ENCODE measurements at places on chromosomes 12 and 14.

DNA sequence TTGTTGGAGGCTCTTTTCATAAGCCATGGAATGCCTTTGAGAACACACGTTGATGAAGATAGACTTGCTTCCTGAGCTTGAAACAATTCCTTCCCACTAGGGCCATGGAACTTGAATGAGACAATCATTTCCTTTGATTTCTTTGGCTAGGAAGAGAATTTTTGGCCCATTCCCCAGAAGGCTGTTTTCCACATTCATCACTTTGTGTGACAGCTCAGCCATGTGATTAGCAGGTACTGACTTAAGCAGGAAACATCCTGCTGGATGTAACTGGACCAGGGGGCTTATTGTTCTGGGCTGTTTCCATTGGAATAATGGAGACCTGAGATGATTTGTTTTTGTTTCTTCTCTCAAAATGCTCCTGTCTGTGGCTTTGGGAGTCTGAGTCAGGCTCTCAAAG, 469.8 kb upstream of the SEL1L start:
- no peak for DNase-seq

DNA sequence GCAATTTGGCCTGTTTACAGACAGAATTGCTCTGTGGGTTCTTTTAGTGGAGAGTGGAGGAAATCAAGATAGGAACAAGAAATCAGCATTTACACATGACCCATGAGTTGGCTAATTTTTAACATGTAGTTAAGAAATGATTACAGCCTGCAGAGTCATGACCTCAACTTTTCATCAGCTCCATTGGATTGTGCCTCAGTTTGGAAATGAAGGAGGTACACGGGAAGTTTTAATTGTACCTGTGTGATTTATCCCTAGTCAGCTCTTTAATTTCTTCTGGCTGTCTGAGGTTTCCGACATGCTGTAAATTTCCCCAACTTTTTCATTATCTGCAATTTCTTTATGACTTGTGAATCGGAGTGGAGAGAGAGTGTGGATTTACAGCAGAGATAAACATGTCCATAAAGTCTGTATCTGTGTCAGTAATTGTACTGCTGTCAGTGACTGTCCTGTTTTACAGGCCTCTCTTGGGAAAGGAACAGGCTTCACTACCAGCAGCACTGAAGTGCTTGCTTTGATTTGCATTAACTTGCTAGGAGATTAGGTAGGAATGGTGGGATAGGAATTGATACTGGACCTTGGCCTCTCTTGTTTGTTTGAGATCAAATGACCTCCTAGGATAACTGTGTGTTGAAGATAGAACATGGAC, 49.2 kb downstream of the LIN52 start:
- no peak for DNase-seq

DNA sequence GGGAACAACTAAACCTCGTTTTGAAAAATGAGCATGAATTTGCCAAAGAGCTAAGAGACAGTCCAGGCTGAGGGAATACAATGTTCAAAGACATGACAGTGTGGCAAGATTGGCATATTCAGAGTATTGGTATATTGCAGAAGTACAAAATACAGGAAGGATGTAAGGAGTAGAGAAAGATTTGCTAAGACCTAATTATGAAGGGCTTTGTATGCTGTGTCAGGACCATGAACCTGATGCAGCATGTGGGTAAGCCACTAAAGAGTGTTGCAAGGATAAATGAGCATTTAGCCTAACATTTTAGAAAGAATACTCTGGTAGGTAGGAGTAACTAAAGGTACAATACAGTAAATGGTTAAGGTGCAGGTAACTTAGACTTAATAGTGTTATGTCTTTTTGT, 65.1 kb downstream of the KTN1 start:
- no peak for DNase-seq

GRCh38 chr14:37972941-37973887, 234.5 kb upstream of the SSTR1 start:
- DNase-seq, result no peak

GRCh38 chr12:56337753-56338251, 882 bp upstream of the IL23A start:
- no peak for DNase-seq

- DNase-seq, result no peak
Measured at GRCh38 chr12:48788524-48788853, 400 bp downstream of the ADCY6 start.

DNA sequence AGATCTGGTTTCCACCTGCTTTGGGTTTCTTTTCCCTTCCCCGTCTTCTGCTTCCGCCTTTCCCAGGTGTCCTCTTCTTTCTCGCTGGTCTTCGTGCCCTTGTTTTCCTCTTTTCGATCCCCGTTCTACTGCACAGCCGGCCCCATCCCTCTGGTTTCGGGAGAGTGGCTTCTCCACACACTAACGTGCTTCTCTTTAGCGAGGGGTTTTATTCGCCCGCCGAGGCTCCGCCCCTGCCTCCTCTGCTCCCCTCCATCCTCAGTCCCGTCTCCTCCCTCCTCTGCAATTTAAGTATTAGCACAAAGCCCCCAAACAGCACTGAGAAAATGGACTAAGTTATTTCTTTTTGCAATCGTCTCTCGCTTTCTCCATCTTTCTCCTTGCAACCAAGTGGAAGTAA, at the start of gene SLC7A8:
Gene SLC7A8 (minus strand): TSS at position 182 of the 400 bp plus-strand sequence. CDS start 746 bp downstream, outside the sequence.
- peak; percentile 20 for DNase-seq

- DNase-seq, result no peak
Measured at GRCh38 chr12:98464190-98464589, 51.2 kb upstream of the TMPO start.

DNA sequence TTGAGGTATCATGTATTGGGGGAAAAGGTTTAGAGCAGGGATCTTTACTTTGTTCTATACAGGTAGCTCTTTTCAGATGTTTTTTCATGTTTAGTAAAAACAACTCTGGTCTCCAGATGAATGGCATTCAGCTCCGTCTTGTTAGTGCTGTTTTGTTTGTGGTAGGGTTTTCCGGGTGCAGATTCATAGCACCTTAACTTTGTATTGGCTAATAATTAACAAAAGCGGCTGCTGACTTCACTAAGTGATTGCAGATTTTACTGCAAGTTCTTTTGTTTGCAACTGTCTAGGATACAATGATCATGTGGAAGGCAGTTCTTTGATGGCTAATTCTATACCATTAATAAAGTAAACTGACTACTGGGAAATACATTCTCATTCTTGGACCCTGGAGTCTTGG, 32.2 kb upstream of the BHLHE41 start:
- DNase-seq, result no peak

DNA sequence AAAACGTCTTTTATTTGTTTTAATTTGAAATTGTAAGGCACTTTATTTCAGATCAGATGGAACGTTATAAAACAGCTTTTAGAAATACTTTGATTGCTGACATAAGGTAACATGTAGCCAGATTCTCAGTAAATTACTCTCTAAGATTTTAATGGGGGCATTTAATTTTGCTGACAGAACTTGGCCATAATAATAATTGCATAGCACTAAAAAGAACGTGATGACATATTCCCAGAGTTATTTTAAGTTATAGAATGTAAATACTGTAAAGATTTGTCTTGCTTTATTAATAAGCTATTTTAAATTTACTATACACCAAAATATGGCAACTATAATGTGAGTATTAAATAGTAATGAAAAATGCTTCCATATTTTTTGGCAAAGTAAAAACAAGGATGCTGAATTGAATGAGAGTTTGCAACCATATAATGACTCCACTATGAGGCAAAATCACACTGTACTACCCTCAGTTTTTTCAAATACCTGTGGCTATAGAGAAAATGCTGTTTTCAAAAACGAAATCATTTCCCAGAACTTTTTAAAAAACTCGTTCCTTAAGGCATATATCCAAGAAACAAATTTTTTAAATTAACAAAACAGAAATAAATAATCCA, 876 bp downstream of the LUM start:
- DNase-seq, result no peak

GRCh38 chr12:54201001-54201794, 12.4 kb upstream of the SMUG1 start:
- peak; percentile 70 for DNase-seq

DNA sequence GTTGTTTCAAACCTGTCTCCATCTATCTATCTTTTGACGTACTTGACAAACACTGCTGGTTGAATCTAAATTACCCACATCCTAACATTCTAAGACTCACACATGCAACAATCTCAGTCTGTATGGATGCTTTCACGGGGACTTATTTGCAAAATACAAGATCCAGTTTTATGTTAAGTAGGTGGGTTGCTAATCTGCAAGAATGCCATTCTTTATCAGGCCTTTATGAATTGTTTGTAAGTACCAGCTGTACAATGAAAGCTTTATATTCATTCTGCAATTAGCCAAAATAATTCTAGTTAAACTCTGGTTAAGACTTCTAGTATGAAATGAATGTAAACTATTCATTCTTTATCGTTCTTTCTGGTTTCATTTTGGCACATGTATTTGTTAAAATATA, 135.1 kb downstream of the NAV3 start:
- DNase-seq, result no peak

GRCh38 chr14:104576970-104577332, 2.6 kb upstream of the C14orf180 start:
- no peak for DNase-seq

GRCh38 chr12:18057051-18057450, 32.9 kb downstream of the RERGL start:
- DNase-seq, result no peak

DNA sequence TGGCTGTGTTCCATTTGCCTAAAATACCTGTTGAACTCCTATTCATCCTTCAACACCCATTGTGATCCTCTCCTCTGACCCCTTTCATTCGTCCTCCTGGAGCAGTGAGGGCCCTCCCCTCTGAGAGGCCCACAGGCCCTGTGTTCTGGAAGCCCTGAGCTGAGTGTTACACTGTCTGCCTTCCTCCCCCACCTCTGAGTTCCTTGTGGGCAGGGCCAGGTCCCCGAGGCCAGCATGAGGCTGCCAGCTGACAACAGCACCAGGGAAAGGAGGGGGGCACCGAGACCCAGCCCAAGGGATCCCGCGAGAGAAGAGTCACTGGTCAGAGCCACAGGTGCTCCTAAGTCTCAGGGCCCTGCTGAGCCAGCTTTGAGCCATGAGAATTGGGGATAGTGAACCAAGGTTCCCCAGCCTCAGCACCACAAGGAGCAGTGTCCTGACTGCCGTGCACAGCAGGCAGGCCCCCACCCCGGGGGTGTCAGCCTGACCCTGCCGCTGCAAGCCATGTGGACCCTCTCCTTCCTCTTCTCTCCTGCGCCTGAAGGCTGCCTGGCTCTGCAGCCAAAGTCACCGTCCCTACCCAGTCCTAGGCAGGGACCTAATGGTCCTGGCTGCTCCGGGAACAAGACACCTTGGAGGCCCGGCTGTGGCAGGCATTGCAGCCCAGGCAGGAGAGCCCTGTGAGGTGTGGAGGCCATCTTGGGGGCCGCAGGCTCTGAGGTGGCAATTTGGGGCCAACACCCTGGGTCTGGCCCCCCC, 52.5 kb downstream of the BEGAIN start:
- DNase-seq, result no peak

GRCh38 chr12:15520083-15520482, 197.8 kb downstream of the PTPRO start:
- DNase-seq, result no peak

GRCh38 chr12:98188650-98189077, 326.7 kb upstream of the TMPO start:
- no peak for DNase-seq

DNA sequence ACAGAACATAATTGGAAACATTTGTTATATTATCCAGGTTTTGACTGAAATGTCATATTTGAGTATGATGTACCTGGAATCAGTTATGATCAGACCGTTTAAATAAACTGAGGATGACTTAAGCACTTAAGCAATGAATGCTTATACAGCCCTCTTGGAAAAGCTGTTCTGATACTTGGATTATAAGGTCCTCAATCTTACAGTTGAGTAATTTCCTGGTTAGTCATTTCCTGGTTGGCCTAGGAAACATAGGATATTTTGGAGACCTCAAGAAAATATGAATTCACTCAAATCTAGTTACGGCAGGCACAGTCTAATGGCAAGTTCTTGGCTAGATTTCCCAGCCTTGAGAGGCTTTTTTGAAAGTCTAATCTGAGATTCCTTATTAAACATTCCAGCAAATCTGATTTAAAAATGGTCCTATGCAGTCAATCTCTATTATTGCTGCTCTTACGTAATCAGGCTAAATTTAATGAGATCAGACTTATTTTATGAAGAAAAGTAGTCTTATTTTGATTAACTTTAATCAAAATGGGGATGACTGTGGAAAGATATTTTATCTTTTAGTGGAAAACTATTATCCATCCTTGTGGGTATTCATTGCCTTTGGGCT, 447.2 kb downstream of the SNAPC1 start:
- no peak for DNase-seq

- no peak for DNase-seq
Measured at GRCh38 chr14:68377006-68377405, 415.9 kb downstream of the ZFP36L1 start.

- no peak for DNase-seq
Measured at GRCh38 chr14:61927520-61927919, 165.3 kb downstream of the SNAPC1 start.

DNA sequence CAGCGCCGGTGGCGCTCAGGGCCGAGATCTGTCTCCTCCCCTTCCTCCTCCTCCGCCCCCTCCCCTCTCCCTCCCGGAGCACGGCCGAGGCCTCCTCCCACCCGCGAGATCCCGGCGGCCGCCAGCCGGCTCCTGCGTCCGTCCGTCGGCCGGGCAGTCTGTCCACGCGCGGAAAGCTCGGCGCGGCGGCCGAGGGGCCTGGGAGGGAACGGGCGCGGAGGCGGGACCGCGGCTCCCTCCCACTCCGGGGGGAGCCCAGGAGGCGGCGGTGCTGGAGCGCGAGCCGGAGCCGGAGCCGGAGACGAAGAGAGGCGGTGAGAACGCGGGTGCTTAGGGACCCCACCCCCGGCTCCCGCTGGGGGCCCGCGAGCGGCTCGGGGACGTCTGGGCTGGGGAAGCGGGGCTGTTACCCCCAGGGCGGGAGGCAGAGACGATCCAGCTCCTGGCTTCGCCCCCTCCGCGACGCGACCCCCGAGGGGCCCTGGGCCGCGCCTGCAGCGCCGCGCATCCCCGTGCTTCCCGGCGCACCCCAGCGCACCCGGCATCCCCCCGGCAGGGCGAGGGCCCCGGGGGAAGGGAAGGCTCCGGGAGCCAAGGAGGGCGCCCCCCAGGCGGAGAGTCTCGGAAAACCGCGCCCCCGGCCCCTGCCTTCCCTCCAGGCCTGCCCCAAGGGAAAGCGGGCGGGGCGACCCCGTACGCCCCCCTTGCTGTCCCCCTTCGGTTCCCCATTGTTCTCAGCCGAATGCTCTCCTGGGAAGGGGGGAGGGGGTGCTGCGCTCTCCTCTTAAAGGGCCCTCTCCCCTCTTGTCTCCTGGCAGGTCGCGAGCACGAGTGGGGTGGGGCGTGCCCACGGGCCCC, at the start of gene DTX1:
Gene DTX1 (plus strand): TSS at position 100 of the 858 bp plus-strand sequence. CDS start 1,463 bp downstream, outside the sequence.
- peak; percentile 38 for DNase-seq

DNA sequence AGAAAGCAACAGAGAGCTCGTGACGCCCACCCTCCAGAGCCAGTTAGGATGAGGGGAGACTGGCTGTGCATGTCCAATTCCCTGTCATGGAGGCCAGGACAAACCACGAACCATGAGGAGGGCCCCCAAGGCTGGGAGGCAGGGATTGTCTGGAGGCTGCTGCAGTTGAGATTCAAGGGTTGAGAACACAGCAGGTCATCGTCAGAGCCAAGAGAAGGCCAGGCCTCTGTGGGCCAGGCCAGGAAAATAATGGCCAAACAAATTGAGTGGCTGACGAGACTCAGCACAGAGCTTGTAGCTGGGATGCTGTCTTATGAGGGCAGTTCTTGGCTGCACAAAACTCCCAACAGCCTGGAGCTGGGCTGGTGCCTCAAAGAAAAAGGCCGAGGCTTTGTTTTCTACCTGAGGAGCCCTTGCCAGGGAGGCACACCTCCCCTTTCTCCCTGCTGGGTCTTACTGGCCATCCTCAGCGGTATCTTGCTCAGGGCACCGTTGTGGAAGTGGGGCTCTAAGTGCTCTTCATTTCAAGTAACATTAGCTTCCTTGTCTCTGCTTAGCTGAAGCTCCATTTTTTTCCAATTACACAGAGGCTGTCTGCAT, 665.9 kb downstream of the BCL11B start:
- no peak for DNase-seq
